ENCODE measurements at places on chromosomes 6 and 20.

DNA sequence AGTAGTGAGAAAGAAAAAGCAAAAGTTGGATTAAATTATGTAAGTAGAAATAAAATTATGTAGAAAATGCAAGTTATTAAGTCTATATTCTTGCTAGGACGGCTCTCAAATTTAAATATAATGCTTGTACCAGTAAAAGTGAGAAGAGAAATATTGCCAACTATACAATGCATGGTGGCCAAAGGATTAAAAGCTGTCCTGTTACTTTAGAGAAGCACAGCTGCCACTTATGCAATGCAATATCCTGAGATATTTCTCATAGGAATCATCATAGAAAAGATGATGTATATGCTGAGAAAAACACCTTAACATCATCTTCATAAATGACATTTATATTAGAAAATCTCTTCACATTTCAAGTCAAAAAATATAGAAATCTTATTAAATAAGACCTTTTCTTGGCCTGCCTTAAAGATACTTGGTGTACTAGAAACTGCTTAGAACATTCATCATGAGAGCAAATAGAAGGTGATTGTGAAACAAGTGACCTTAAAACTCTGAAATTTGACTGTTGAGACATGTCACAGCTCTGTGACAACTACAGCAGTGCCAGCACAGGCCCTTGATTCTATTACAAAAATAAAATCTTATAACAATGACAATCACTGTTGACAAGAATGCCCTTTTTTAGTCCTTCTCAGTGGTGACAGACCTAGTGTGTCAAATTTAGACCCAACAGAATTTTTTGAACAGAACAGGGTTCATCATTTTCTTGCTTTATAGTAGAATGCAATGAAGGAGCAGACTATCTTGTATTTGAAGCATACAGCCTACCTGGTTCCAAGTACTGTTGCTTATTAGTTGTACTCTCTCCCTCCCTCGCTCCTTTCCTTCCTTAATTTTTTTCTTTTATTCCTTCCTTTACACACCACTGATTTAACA lies 173.1 kb downstream of the CLVS2 start:
- no peak for DNase-seq

DNA sequence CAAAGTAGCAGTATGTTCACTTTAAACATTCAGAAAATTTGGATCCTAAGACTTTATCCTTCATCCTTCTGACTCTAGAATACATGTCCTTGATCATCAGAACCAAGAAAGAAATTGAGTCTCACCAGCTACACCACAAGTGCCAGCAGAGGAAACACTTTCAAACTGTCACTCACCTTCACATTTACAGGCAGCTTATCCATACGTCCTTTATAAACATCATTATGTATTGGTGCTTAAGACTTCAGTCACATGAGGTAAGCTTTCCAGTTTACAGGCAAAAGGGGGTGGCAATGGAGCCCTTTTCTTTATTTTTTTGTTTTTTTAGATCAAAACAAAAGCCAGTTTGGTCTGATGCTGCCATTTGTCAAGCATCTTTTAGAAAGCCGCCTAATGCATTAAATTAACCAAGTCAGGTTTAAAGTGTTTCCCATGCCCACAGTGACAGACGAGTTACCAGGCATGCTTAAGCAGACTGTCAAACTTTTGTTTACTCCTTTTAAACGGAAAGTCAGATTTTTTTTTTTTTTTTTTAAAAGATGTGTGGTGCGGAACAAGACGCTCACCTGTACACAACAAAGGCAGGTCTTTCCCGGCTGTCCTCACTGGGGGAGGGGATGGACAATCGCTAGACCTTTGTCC lies 952 bp upstream of the BRPF3 start:
- DNase-seq = no peak

DNA sequence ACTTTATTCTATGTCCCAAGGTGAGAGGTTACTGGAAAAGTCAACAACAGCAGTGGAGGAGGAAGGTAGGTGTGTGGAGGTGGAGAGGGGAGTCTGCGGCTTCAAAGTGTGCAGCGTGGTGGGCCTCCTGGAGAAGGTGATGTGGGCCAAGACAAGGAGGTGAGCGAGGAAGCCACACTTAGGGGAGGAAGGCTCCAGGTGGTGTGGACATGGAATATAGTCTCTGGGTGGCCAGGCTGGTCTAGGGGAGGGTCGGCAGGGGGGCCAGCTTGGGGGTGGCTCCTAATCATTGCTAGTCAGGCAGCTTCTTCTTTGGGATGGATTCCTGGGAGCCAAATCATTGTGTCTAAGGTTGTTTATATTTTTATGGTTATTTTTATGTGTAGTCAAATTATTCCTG lies 111.5 kb upstream of the CDH4 start:
- no peak for DNase-seq

- DNase-seq = no peak
Measured at GRCh38 chr6:36555750-36556252, 8.5 kb upstream of the STK38 start.

- DNase-seq = no peak
Measured at GRCh38 chr20:33653900-33654596, 8.1 kb upstream of the C20orf144 start.

DNA sequence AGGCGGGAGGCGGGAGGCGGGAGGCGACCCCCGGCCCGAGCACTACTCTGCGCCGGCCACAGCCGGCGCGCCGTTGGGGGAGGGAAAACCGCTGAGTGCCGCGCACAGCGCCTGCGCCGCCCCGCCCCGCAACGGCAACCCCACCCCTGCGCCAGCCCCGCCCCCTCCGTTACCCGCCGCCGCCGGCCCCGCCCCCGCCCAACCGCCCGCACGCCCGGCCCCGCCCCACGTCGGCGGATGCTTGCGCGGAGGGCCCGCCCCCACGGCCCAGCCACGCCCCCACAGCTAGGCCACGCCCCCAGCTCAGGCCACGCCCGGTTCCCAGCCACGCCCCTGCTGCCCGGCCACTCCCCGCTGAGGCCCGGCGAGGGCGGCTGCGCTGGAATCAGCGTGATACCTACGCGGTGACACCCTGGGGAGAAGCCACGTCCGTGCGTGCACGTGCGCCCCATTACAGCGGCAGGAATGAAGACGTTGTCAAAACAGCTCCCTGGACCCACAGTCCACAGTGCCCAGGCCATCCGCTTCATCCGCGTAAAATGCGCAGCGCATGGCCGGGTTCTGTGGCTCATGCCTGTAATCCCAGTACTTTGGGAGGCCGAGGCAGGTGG lies at the start of gene TCFL5:
Gene TCFL5 (minus strand): TSS at position 97 of the 611 bp plus-strand sequence. CDS start 152 bp downstream, outside the sequence.
- no peak for DNase-seq

DNA sequence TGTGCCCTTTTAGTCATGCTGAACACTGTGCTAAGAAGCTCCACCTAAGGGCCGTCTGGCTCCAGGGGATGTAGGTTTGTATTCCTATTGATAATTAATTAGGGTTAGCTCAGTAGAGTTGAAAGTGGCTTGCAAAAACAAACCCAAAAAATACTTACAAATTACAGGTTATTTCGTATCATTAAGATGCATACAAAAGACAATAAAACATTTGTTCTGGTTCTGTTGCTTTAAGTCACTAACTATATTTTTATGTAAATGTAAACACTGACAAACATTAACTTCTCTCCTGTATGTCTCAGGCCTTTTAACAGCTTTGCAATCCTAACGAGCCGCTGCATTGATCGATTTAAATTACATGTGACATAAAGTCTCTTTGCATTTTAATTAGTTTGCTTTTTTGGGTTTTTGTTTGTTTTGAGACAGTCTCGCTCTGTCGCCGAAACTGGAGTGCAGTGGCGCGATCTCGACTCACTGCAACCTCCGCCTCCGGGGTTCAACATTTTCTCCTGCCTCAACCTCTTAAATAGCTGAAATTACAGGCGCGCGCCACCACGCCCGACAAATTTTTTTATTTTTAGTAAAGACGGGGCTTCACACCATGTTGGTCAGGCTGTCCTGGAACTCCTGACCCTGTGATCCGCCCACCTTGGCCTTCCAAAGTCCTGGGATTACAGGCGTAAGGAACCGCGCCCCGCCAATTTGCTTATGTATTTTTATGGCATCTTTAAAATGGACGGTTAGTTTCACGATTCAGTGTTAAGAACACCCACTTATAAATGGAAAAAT lies 110.9 kb downstream of the HFE start:
- DNase-seq = no peak

- no peak for DNase-seq
Measured at GRCh38 chr6:50891290-50891689, 72.6 kb downstream of the TFAP2B start.

GRCh38 chr20:48486065-48486464 lies 341.7 kb downstream of the PREX1 start:
- no peak for DNase-seq

- DNase-seq = no peak
Measured at GRCh38 chr20:18589941-18590674, 2.3 kb downstream of the DTD1 start.

GRCh38 chr6:168208854-168209253 lies 110.7 kb downstream of the DACT2 start:
- DNase-seq = peak; percentile 96

- DNase-seq = no peak
Measured at GRCh38 chr6:131377112-131377705, 195.8 kb upstream of the ARG1 start.

GRCh38 chr6:28078050-28078449 lies 2.3 kb upstream of the ZNF165 start:
- no peak for DNase-seq

DNA sequence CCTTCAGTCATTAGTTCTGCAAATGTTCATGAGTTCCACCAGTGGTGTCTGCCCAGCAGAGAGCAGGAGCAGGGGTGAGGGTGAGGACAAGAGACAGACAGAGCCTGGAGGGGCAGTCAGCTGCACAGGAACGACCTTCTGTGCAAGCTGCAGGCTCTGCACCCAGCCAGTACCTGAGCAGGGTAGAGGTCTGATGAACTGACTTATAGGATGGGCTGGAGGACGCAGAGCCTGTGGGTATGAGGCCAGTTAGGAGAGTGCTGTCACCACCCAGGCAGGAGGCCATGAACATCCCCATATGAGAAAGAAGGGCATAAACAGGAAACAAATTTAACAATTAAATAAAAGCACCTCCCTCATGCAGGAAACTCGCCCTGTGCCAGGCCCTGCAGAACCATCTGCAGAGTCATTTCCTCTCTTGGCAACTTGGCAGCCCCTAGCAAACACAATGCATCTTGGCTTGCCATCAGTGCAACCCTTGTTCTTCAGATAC lies 17.9 kb downstream of the C6orf15 start:
- DNase-seq = no peak

DNA sequence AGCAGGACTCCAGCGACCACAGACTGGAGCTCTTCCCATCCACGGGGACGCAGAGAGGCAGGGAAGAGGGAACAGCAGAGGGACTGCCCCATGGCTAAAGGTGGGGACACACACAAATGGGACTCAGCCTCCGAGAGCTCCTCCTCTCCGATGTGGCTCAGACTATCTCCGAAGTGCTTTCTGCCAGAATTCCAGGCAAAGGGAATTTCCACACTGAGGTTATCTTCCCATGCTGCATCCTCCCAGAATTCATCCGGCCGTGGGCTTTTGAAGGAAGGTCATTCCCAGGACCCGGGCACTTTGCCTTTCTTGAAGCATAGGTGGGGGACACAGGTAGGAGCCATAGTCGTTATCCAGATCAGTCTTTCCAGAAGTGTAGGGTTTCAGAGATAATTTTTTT lies 67.9 kb downstream of the SULF2 start:
- DNase-seq = no peak

DNA sequence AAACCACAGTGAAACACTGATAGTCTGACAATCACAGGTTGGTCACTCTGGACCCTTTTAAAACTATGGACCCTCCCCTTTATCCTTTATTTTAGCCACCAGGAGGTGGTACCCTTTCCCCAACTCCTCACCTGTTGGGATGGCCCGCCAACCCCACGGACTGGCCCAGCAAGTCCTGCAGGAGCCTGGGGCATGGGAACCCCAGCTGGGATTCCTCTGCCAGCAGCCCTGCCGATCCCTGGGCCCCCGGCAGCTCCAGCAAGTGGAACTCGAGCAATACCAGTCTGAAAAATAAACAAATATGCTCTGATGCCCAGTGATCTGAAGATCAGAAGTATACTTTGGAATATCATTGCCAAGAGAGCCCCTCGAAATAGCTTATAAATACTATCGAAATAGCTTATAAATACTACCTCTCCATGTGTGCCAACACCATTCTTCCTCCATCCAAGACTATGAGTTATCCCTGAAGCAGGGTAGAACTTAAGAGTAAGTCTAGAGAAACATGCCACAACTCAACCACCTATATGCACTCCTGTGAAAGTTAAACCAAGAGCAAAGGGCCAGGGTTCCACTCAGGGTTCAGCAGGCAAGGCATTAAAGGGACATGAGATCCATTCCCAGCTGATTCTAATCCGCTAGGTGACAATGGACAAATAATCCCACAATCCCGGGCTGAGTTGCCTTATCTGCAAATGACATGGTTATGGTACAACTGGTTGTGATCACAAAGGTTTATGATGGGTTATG lies 6.8 kb downstream of the SNRPB start:
- DNase-seq = no peak

GRCh38 chr6:99250476-99250875 lies 99.0 kb downstream of the FAXC start:
- DNase-seq = no peak

DNA sequence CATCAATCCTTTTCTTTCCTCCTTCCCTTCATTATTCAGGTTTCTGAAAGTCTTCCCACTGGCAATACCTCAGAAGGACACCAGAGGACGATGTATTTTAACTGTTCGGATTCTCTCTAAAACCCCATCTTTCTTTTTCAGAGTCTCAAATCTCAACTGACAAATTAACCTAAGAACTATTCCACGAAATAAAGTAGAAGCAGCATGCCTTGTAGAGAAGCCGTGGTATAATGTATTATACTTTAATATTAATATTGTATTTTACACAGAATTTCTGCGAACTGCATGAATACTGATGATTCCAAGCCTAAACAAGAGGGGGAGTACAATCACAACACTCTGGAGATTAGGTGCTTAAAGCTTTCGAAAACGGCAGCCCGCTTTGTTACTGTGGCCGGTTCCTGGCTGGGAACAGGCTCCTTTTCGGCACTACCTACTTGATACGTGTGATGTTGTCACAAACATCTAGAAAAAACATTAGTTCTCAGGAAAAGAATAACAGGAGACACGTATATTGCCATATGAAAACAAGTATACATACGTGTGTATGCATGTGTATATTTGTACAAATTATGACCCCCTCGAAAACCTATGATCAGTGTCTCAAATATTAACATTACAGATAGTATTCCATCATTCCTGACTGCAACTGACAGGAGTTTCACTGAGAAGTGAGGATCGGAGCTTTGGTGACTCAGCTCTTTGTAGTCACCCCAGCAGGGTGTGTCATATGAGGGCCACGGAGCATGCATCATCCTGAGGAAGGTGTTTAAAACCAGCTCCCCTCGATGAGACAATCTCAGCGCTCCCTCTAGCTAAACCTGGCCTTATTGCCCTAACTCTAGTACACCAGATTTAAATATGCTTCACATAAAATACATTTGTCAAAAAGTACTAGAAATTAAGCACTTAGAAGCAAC lies 319.7 kb upstream of the TCF21 start:
- no peak for DNase-seq

DNA sequence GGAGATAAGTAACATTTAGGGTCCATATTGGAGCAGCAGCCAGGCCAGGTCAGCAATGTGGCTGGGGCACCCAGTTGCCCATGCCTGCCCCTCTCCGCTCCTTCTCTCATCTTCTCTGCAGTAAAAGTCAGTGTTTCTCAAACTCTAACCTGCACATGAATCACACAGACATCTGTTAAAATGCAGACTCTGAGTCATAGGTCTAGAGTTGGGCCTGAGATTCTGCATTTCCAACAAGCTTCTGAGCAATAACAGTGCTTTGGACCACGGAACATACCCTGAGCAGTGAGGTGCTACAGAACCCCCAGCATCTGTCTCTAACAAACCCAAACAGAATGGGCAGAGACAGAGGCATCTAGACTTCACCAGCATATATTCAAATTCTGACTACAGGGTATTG lies 10.1 kb downstream of the PHF10 start:
- DNase-seq = no peak

All from iPS DF 19.7 (cell line).